CD14-positive monocyte (primary cell): ENCODE measurements at places on chromosomes 3 and 15.

- no peak for DNase-seq
Measured at GRCh38 chr3:152040319-152040718, 166.9 kb downstream of the SUCNR1 start.

DNA sequence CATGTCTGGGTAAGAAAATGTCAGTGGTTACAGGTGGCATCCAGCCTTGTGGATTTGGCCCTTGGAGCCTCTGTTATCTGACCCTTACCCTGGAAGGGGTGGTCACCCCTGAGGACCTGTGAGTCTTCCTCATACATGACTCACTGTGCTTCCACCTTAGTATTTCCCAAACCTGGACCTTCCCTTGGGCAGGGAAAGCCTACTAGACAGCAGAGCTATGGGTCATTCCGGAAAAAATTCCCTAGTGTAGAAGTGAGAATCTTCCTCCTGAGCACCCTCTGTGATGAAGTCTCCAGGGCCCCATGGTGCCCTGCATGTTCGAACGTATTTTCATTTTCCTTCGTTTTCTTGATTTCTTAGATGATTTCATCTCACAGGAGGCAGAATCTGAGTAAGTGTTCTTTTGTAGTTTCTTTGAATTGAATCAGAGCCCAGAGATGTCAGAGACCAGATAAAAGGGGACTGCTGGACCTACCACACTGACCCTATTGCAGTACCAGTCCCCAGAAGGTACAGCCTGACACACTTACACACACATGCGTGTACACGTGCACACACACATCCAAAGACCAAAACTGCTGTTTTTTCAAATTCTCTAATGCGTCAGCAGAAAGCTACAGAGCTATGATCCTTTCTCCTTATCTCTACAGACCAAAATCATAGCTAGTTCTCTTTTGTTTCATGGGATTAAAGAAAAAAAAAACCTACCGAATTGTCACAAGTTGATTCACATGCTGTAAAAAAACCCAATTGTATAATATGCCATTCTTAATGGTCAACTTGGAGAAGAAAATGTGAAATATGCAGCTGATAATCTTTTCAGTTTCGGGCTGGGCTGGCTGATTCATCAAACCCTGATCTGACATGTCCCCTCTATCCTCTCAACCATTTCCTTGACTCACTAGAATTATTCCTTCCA, 50.5 kb upstream of the ARHGEF3 start:
- no peak for DNase-seq

DNA sequence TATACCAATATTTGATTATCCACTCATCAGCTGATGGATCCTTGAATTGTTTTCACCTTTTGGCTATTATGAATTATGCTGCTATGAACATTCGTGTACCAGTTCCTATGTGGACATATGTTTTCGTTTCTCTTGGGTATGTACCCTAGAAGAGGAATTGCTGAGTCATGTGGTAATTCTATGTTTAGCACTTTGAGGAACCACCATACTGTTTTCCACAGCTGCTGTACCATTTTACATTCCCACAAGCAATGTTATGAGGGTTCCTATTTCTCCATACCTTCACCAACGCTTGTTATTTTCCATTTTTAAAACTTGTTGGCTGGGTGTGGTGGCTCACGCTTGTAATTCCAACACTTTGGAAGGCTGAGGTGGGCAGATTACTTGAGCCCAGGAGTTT, 62.9 kb downstream of the RPLP1 start:
- DNase-seq: peak; percentile 63

GRCh38 chr15:27486051-27486450, 515.1 kb downstream of the GABRG3 start:
- DNase-seq: no peak

DNA sequence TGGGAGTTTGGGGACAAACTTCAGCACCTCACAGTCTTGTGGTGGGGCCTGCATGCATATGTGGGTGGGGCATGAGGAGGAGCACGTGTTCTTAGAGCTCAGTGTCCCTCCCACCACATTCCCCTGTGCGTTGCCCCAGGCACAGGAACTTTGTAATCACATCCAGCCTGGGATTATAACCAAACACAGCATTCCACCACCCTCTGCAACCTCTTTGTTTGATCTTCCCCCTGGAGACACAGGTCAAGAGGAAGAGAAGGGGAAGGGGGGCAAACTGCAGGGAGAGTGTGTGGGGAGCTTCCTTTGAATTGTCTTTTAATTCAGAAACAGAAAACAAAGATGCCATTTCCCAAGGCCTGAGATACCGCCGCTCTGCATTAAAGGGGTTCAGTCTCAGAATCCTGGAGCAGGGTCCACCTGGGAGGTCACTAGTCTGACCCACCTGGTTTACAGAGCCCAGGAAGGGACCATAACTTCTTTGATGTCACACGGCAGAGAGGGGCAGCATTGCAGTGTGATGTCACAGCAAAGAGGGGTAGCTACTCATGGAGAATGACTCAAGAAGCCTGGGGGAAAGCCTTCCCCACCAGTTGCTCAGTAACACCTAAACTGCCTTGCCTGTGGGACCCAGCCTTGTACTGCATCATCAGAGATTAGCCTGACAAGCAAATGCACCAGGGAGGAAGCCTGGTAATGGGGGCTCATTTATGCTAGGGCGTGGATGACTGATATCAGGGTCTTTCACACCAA, 106.3 kb upstream of the RNU6-1 start:
- DNase-seq: no peak

GRCh38 chr15:80703081-80703480, 8.0 kb downstream of the ABHD17C start:
- no peak for DNase-seq

- no peak for DNase-seq
Measured at GRCh38 chr3:126126811-126127431, 43.0 kb upstream of the SLC41A3 start.

DNA sequence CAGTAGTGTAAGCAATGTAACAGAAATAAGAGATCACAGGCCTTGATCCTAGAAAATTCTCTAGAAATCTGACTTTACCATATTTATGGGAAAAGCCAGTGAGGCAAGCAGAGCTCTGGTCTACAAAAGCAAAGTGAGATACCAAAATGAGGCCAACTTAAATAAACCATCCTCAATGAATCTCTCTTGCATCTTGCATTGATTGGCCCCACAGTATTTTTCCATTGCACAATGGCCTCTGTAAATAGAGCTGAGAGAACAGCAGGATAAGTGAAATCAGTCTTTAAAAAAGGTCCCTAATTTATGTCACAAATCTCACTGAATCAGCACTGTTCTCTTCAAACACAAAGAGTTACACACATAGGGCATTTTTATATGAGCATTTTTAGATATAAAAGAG, 8.9 kb downstream of the CFAP20DC start:
- no peak for DNase-seq

- DNase-seq: no peak
Measured at GRCh38 chr3:194565597-194566190, 67.5 kb downstream of the TMEM44 start.

- DNase-seq: no peak
Measured at GRCh38 chr3:194995334-194995733, 275.6 kb downstream of the XXYLT1 start.

DNA sequence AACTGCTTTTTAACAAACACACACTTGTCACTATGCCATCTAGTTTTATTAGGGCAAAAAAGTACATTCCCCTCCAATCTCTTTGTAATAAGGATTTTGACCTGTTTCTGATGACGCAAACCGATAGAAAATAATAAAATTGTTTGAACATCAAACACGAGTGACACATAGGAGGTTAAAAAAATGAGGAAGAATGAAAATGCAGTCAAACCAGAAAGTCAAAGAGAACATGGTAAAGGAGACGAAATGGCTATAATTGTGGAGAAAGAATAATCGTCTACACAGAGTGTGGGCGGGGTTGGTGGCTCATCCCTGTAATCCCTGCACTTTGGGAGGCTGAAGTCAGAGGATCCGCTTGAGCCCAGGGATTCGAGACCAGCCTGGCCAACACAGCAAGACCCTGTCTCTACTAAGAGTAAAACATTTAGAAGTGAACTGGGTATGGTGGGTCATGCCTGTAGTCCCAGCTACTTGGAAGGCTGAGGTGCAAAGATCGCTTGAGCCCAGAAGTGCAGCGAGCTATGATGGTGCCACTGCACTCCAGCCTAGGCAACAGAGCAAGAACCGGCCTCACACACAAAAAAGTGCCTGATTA, 83.2 kb downstream of the MEIS2 start:
- no peak for DNase-seq

DNA sequence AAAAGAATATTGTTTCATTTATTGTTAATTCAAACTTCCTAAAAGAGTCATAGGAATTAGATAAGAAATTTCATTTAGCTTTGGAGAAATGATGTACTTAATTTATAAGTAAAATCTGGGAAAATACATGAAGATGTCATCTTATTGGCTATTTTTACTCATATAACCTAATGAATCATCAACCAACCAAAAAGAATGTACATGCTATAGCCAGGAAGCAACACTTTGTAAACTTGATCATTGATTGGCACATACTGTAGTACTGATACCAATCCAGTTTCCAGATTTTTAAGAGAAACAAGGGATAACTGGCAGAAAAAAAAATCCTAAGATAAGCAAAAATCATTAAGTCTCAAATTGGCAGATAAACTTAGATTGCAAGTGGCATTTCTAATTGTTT, 207.9 kb upstream of the CDIN1 start:
- DNase-seq: no peak

GRCh38 chr3:122961146-122961545, 66.4 kb downstream of the SEMA5B start:
- no peak for DNase-seq

GRCh38 chr15:38299216-38299615, 46.6 kb downstream of the SPRED1 start:
- no peak for DNase-seq

DNA sequence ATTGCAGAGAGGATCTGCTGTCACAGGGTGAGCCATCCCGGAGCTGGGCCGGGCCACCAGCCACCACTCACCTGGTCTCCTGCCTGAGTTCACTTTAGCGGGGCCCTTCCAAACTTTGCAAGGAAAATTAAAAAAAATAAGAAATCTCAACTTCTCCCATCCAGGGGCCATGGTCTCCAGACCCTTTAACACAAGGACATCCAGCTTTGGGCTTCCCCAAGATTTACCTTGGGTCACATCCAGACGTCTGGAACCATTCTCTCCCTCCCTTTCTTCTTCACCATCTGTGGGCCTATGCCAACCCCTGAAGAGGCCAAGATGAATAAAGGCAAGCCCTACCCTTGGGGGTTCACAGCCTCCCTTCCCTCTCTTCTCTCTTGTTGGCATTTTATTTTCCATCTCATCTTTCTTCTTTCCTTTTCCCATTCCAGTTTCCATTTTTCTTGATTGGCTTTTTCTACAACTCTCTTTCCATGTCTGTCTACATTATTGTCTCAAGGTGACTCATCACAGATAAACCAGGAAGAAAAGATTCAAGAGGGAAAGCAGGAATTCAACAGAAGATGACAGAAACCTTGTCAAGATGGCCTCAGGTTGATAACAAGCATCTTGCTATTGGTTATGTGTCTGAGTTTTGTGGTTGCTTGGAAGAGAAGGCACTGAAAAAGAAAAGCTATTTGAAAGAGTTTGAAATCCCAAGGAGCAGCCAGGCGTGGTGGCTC, 49.5 kb downstream of the ITGA11 start:
- DNase-seq: no peak
